ENCODE measurements at places on chromosomes 7 and 10.

DNA sequence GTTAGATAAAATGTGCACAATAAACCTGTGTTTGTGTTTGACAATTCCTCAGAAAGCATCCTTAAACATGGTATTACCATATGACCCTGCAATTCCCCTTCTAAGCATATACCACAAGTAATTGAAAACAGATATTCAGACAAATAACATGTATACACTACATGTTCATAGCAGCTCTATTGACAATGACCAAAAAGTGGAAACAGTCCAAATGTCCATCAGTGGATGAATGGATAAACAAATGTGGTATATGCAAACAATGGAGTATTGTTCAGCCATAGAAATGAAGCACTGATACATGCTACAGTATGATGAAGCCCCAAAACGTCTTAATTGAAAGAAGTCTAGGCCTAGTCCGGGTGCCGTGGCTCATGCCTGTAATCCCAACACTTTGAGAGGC lies 280.1 kb downstream of the OTUD1 start:
- no peak for DNase-seq

GRCh38 chr10:30383356-30383755 lies 34.3 kb upstream of the MTPAP start:
- DNase-seq: no peak

DNA sequence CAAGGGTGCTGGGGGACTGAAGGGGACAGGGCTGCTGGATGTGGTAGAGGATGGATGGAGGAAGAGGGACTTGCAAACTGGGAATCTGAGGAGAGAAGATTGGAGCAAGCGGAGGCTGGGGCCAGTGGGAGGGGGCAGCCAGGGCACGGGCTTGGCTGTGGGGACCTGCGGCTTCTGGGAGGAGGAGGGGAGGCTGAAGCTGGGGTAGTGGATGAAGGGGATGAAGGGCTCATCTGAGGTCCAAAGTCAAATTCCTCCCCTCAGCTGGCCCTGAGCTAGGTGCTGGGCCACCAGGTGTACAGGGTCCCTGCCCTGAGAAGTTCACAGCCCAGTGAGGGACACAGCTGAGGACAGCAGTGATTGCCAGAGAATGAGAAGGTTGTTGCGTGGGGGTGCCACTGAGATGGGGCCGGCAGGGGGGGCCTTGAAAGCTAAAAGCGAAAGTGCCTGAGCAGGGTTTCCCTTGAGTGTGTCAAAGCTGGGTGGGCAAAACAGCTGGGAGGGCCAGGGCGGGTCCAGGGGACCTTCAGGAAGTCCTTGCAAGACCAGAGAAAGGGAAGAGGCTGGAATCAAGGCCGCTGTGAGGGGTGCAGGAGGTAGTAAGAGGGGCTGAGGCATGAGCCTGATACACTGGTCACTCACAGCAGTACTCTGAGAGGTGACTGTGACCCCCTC lies 75.2 kb downstream of the MYL10 start:
- DNase-seq: no peak

DNA sequence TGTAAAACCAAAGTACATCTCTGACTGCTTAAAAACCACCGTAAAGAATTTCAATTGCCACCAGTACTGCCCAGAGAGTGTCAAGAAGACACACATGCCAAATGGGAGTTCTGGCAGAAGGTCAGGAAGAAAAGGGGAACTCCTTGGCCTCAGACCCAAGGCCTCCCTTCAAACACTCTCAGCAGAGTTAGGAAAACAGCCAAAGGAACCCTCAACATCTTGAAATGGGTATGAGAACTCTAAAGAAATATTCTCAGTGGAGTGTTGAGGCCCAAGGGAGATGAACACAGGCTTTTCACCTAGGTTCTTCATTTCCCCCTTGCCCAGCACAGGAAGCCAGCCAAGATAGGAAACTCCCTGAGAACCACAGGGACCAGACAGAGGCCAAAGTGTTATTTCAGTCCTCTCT lies 96.1 kb upstream of the ASAH2 start:
- DNase-seq: no peak

All from stimulated activated CD4-positive, alpha-beta T cell treated with anti-CD3 and anti-CD28 coated beads, Interleukin-15, amount 100 ng/mL, for 1 hour (primary cell).